ENCODE measurements at places on chromosomes 11 and 22. TPM values are rescaled to one million over a fixed set of nuclear protein-coding genes. Genes with fewer than 3 reads are reported as not detected.

- no peak for DNase-seq
Measured at GRCh38 chr22:22929381-22930221, 42.0 kb downstream of the IGLL5 start.

The KDM4E gene
- not detected for total RNA-seq

DNA sequence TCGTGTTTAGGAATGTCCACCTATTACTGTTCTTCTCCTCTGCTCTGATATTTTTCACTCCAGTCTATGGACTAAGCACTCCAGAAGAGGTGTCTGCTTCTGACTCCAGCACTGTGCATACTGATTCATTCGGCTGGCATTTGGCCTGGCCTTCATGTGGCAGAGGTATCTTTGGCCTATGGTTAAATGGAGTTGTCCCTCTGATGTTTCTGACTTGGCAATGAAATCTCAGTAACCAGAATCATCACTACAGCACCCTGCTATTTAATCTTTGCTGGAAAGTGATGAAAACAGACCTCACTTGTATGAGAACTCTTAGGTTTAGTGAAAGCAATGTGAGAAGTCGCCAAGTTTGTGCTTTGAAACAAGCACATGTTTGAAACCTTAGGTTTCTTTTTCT is 155.2 kb downstream of the MAML2 start:
- no peak for DNase-seq

DNA sequence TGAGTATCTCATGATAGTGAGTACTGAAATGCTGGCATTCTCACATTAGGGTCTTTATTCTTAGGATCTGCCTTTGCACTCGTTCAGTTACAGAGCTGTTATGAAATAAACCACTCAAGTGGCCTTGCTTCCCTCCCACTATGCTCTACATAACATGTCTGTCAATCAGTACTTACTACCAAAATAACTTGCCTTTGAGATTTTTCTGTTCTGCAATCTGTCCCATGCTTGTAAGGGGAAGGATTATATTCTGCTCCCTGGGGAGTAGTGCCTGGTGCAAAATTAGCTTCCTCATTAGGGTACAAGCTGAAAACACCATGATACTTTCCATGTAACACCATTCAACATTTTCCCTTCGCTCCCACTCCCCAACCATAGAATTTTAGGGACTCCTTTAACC is 1.9 kb upstream of the GRAP2 start:
- no peak for DNase-seq

DNA sequence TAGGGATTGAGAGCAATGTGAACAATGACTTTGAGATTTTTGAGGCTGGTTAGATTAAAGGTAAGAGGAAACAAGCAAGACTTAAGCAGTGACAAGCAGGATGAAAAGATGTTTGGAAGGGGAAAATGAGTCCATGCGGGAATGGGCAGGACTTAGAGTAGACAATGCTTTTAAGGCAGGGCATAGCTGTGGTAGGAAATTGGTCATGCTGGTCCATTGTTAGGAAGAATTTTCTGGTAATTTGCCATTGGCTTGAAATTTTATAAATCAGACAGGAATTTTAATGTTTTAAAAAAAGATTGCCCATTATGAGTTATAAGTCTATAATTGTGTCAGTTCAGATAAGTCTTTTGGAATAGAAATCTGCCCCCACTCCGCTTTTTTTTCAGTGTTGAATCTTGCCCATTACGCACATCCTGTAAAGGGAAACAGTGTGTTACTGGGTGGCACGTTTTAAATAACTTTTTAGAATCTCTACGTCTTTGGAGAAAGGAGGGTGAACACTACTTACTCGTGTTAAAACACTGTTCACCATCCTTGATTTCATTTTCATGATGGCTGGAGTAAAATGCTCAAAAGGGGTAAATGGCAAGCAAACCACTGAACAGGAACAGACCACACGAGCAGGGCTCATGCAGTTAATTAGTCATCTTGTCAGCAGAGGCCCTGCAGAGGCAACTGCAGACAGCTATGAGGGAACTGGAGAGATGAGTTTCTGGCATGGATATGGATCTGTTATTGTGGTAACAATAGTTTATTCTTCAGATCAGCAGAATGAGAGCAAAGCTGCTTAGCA is 25.0 kb downstream of the SWAP70 start:
- no peak for DNase-seq

DNA sequence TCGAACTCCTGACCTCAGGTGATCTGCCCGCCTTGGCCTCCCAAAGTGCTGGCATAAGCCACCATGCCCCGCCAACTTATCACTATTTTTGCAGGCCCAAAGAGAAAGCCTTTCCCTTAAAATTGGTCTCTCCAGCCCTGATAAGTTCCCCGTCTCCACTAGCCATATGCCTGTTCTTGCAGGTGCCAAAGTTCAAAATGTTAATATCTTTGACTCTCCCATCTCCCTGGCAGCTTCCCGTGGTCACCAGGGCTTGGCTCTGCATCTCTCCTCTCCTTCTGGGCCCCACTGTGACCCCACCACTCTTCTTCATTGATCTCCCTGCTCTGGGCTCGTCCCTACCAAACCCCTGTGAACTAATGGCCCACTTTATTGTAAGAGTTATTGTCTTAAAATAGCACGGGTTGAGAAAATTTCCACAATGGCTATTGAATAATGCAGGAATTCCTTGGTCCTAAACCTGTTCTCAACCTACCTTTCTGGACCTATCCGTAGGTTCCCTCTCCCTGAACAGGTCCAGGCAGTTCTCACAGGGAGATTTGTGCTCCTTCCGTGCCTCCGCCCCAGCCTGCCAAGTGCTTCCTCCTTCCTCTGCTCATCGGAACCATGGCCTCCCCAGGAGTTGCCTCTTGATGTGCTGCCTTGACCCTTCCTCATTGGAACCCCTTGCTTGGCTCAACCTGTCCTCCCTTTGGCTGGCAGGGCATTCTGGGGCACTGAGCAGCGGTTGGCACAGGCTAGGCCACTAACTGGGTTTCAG is 147.5 kb downstream of the DSCAML1 start:
- no peak for DNase-seq

DNA sequence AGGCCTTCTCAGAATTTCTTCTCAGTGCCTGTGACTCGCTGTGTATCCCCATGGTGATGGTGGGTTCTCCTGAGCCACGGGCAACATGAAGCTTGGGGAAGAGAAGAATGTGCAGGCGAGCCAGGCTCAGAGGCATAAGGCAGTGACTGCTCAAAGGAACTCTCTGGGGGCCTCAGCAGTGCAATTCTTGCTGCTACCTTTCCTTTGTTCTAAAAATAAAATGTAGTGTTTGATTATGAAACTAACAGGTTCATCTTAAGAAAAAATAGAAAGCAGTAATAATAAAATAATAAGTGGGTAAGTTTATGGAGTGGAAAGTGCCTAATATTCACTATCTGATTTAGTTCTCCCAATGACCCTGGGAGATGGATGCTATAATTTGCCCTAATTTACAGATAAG is 46.7 kb downstream of the MEI1 start:
- no peak for DNase-seq

- no peak for DNase-seq
Measured at GRCh38 chr11:134576286-134576685, 164.2 kb upstream of the B3GAT1 start.

- no peak for DNase-seq
Measured at GRCh38 chr11:30310623-30311022, 12.3 kb upstream of the ARL14EP start.

GRCh38 chr11:134355656-134356055 is 23.9 kb downstream of the GLB1L2 start:
- DNase-seq: no peak

The CATSPERZ gene
- total RNA-seq: not detected

All from tibial nerve (tissue), 4 donors.